ENCODE measurements at places on chromosomes 5 and 9. TPM values are rescaled to one million over a fixed set of nuclear protein-coding genes. Genes with fewer than 3 reads are reported as not detected.

GRCh38 chr5:35863159-35863558 lies 6.5 kb downstream of the IL7R start:
- no peak for DNase-seq

The ANXA1 gene
- total RNA-seq, result 175 TPM

The PCDHA1 gene
- total RNA-seq, result not detected

DNA sequence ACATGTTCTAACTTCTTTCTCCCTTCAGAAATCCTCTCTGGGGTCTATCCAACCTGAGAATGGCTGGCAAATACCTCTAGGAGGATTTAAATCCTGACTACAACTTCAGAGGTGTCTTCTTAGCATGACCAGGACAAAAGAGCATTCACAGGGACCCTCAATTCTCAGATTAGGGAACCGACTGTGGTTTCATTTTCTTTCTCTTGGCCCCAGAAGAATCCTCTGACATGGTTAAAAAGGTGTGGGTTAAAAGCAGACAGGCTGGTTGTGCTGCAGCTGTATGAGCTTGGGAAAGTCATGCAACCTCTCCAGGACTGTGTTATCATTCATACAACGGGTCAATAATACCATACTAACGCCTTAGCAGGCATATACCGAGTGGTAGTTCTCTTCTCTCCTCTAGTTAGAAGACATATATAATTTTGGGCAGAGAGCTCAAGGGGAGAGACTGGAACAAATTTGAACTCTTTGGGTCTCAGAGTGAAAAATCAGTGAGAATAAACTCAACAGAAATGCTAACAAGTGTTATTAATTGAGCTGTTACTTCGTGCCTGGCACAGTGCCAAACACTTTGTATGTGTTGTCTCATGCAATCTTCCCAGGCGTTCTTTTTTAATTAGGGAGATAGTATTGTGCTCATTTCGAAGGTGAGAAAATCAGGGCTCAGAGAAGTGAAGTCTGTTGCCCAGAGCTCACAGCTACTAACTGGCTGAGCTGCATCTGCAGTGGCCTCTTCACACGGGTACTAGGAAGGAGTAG lies 35.2 kb downstream of the INSYN2B start:
- no peak for DNase-seq

- DNase-seq, result no peak
These were observed 382.3 kb upstream of the SLC30A5 start for GRCh38 chr5:68711293-68712200.

The SPEF2 gene
- 12.9 TPM for total RNA-seq

The FABP6 gene
- 6.2 TPM for total RNA-seq

DNA sequence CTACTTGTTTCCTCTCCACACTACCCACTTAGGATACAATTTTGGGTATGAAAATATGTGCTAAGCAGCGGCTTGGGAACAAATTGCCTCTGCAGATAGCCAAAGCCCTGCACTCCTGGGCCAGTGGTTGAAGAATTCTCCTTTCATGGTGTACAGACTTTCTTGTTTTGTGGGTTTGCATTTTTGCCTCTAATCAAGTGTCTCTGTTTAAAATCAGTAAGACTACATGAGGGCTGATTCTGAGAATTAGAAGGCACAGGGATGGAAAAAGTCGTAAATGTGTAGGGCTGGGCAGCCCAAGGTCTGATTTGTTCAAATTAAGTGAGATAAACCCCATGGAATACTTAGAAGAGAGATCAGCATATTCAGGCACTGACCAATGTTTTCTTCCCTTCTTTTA lies 103.7 kb upstream of the CD180 start:
- DNase-seq, result no peak

GRCh38 chr9:97864396-97864795 lies 11.4 kb downstream of the FOXE1 start:
- DNase-seq, result no peak

DNA sequence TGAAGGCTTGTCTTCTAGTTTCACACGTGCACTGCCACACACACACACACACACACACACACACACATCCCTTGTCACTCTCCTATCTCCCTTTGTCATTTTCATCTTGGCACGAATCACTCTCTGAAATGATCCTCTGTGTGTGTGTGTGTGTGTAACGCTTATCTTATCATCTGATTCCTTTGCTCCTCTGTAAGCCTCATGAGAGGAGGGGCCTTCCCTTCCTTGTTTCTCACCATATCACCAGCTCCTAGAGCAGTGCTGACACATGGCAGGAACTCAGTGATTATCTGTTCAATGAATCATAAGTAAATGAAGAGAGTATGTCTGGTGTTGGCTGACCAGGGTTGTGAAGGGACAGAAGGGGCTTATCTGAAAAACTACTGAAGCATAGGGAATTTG lies 53.3 kb downstream of the PDE4D start:
- no peak for DNase-seq

GRCh38 chr9:89970701-89971100 lies 365.9 kb downstream of the GADD45G start:
- DNase-seq, result no peak

The TRIO gene
- total RNA-seq, result 216 TPM

- no peak for DNase-seq
These were observed 30.3 kb downstream of the MELK start for GRCh38 chr9:36603006-36603405.

- no peak for DNase-seq
These were observed 241.9 kb downstream of the PBX3 start for GRCh38 chr9:125989090-125989501.

GRCh38 chr9:7910426-7911020 lies 110.9 kb upstream of the DMAC1 start:
- no peak for DNase-seq

DNA sequence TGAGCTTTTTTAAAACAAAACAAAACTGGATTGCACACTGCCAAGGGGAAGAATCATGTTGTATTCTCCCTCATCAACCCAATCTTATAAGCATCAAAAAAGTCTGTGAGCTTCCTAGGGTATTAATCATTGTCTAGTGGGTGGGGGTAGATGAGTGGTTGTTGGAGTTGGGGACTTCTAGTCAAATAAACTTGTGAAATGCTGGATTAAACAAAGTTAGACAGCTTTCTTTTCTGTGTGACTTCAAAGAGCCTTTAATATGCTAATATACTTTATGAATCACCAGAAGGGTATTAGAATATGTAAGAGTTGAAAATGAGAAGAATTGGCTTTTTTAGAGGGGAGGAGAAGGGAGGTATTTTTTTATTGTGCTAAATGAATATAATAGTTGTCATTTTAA lies 87.7 kb downstream of the GALNT10 start:
- no peak for DNase-seq

GRCh38 chr5:179759581-179760551 lies 27.2 kb downstream of the MAML1 start:
- no peak for DNase-seq

The PAEP gene
- not detected for total RNA-seq

DNA sequence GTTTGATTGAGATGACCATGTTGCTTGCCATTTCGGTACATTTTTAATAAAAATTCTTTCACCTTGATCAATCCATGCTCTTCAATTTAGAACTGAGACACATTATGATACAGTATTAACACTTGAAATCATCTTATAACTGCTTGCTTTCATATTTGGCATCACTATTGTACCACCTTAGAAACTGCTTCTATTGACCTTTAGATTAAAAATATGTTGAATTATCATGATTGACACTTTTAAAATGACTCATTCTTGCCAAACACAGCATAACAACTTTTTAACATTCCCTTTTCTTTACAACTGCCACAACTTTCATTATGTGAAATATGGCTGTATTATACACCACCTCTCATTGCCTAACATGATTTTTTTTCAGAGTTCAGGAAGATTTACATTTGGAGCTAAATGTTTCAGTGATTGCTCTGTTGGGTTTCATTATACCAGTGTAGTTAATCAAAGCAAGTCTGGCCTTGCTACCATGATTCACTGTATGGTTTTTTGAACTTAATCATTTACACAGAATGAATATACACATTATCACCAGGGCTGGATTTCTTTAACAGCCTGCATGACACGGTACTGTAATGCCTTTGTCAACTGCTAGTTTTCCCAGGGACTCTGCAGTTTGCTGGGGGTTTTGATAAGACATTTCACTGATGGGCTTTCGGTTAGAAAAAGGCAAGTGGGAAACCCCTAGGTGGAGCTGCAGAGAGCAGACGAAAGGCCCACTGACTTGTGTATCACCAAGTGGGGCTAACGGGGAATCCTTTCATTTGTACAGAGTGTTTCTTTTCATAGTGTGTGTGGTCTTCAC lies 93.6 kb upstream of the TLE4 start:
- no peak for DNase-seq

DNA sequence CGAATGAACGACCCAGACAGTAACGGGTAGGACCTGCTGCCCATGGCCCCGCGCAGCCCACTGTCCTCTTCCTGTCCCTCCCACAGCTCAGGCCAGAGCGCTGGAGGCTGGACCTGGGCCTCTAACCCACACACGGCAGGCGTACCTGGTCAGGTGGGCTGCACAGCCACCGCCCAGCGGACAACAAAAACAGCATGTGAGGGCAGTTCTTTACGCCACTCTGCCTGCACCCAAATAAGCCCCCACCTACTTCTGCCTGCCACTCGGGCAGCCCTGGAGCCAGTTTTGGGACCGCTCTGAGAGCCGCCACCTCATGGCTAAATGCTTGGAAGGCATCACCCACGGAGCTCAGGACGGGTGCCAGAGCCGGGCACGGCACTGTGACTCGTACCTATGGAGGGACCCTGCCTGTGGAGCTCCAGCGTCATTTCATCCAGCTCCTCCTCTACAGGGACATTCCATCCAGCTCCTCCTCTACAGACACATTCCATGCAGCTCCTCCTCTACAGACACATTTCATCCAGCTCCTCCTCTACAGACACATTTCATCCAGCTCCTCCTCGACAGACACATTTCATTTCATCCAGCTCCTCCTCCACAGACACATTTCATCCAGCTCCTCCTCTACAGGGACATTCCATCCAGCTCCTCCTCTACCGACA lies 18.9 kb downstream of the CLPTM1L start:
- DNase-seq, result no peak

DNA sequence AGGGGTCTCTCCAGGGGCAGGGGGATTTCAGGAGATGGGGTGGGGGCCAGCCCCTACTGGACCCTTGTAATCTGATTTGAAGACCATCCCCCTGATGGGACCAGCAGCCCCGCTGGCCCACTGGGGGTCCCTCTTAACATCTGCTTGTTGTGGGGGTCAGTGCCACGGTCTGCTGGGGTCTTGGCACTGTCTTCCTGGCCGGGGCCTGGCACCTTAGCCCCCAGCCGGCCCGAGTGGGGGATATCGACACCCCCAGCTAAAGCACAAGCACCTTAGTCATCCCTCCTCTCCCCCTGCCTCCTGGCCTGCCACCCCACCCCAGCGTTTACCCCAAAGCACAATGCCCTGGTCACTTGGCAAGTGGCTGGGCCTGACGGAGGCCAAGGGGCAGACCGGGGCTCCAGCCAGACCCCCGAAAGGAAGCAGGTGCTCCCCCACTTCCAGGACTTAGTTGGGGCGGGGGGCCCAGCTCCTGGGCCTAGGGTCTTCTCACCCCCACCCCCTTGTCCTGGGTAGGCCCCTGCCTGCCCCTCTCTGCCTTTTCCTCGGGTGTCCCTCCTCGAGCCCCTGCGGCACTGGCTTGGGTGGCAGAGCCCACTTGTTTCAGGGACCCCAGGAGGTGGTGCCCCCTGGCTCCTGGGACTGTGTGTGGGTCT lies 1.4 kb upstream of the NFX1 start:
- DNase-seq, result peak; percentile 45

The IL3 gene
- total RNA-seq, result not detected

The PCDHB3 gene
- 1.1 TPM for total RNA-seq

The QSOX2 gene
- total RNA-seq, result 12.8 TPM

GRCh38 chr5:170081616-170082015 lies 24.1 kb upstream of the FOXI1 start:
- DNase-seq, result no peak

The GMCL2 gene
- not detected for total RNA-seq

DNA sequence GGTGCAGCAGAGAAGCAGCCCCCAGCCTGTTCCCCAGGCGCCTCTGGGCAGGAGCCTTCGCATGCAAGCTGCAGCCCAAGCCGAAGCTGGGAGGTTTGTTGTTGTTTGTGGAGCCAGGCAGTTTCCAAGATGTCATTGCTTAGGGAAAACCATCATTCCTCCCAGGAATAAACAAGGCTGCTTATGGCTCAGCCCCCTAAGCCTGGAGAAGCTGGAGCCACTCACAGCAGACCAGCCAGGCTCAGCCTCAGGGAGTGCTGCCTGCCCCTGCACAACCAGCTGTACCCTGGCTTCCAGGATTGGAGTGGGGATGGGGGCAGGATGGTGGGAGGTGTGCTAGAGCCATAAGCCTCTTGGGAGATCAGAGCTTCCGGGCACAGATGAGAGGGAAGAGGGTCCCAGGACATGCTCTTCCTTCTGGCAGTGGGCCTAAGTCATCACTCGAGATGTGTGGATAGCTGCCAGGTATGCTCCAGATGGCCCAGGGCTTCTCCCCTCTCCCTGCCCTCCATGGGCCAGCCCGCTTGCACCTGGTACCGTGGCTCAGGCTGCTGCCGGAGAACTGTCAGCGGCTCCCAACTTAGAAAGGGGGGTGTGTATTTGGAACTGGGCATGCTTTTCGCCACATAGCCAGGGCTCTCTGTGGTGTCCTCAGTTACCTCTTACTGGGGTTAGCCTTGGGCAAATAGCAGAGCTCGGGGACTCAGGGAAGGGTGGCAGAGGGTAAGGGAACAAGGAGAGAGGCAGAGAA lies 105.2 kb downstream of the RGS3 start:
- DNase-seq, result peak; percentile 41

The TXNDC8 gene
- not detected for total RNA-seq

DNA sequence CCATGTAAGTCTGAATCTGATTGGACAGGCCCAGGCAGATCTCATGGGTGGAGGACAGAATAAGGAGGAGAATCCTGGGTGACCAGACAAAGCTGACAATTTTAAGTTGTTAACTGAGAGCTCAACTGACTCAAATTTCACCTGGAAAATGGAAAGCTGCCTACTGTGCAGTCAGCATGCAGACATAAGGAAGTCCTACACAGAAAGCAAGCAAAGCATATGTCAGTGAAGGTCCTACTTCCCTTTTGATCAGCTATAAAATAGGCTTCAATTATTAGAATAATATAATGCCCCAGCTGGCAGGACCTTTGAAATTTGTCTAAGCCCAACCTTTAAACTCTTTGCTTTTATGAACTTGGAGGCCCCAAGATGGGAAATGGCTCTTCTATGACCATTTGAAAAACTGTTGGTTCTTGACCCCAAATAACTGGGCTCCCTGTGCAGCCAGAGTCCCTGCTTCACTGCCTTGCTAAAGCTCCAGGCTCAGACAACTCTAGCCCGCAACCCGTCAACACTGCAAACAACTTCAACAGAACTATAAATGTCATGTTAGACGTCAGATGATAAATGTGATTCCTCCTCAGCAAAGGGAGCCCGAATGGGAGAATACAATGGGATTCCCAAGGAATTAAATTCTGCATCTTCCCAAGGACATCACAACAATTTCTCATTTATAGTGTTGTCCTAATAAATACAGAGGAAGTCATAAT lies 118.9 kb upstream of the ADRA1B start:
- DNase-seq, result no peak

- no peak for DNase-seq
These were observed 36.3 kb downstream of the PTGER4 start for GRCh38 chr5:40716000-40716399.

DNA sequence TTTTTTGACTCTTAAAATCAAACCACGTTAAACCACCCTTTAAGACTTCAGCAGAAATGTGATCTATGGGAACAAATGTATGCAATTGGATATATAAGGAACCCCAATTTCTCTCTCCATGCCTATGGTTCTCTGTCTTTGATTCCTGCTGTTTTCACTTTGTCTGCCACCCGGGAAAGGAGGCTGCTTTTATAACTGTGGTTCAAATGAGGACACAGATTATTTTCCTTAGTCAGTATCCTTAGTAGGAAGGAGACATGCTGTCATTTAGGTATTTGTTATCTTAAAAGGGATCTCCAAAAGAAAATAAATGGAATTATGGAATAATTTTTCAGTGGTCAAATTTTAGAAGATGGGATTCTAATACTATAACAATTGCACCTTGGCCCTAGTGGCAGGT lies 176.1 kb upstream of the NREP start:
- no peak for DNase-seq

The DMRT2 gene
- 0.26 TPM for total RNA-seq

Measured in ureter (tissue), 1 donor.